GDM1 (cell line): ENCODE measurements at places on chromosomes 16 and 17.

DNA sequence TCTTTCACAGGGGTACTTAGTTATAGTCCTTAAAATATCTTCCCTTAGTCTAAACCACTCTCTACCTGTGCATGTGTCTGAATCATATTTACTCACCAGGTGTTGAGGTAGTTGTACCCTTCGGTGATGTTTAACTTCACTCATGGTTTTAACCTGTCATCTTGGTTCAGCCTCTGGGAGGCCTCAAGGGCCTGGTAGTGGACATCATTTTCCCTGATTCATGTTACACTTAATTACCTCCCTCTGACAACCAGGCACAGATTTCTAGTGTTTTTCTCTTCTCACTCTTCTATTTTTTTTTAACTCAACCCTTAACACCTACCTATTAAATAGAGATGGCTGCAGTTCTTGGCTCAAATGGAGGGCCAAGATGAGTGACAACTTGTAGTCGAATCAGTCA, 505.4 kb downstream of the TMEM114 start:
- DNase-seq, result no peak

DNA sequence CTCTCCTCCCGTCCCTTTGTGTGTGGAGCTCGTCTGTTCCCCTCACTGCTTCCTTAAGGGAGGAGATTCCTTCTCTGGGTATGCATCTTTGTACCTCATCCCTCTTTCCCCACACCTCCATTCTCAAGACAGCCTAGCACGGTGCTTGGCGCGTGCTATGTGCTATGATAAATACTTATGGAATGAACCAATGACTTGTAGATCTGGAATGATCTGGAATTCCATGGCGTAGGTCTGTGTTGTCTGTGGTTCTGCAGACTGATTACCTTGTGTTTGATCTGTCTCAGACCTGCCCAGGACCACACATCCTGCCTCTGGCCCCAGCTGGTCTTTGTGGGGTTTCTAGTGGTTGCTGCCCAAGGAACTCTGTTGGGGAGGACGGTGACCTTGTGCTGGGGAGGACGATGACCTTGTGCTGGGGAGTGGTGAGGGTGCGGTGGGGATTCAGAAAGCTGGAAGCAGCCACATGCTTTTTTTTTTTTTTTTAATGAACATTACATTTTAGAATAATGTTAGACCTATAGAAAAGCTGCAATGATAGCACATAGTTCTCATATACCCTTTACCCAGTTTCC, 33.5 kb upstream of the ETV4 start:
- no peak for DNase-seq

GRCh38 chr17:55649957-55650597, 72.6 kb downstream of the TMEM100 start:
- no peak for DNase-seq

- DNase-seq, result no peak
These were observed 71.7 kb downstream of the SNX11 start for GRCh38 chr17:48179071-48179945.

DNA sequence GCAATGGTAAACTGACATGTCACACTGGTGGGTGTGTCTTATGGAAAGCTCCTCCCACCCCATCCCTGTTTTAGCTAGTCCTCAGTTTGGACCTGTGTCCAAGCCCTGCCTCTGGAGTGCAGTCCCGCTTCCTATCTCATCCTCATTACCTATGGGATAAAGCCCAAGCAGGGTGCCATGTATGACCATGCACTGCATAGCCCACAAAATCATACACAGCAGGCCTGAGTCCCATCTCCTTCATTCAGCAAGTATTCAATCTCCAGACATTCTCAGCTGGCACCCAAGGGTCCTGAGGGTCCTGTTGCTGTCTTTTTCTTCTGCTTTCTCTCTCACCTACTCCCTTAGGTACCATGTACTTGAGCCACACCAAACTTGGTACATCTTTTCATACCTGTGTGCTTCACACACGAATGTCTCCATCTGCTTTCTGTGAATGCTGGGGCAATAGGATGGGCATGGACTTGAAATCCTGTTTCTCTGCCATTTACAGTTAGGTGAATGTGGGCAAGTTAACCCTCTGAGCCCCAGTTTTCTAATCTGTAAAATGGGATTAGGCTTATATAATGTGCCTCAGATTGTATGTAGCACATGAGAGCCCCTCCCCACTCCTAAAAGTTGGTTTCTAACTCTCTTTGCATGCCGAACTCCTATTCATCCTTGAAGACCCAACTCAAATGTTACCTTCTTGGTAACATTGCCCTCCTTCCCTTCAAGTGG, 28.5 kb downstream of the TNS4 start:
- no peak for DNase-seq

DNA sequence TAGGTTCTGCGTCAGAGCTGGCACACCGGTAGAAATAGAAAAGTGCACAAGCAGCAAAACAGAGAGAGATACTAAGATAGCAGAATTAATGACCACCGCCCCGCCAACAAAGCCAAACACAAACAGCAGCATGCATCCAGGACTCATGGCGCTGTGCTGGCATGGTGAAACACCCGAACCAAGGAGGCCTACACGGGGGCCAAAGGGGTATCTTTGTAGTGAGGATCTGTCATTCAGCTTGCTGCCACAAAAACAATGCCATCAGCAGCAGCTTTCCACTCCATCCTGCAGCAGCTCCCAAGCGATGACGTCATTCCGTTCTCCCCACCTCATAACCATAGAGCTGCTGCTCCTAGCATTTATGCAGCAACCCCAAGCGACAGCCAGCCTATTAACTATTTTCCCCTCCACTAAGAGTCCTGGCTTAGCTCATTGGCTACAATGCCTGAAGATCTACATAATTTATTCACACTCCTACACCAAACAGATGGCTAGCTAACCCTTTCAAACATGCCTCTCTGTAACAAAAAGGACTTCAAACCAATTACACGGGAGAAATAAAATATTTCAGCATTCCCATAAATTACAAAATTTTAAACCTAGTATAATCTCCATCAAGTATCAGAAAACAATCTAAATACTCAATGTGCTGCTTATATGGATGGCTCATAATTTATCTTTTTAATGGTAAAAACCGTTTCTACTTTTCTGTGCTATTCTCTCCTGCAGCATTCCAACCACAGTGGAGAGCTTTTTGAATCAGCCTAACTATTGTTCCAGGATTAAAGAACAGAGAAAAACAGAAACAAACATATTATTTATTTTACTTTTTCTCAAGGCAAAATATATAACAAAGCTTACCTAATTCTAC, 73.9 kb downstream of the SPAG9 start:
- DNase-seq, result no peak

DNA sequence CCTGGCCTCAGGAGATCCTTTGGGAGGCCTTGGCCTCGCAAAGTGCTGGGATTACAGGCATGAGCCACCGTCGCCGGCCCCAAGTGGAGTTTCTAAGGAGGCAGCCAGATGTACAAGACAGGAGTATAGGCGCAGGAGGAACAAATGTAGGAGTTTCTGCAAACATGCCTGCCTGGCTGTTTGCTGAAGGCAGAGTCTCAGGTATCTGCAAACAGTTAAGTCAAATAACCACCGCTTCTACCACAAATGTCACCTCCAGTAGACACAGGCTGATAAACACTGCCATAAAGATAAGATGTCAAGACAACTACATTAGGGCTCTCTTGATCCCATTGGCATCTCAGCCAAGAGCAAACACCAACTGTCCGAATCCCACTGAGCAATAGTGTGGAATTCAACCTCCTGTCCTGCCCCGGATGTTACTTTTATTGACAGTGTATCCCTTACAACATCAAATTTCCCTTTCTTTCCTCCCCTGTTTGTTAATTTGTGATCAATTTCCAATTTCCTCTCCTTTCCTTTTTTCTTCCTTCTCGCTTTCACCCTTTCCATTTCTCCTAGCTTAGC, 5.6 kb upstream of the COG1 start:
- DNase-seq, result no peak

DNA sequence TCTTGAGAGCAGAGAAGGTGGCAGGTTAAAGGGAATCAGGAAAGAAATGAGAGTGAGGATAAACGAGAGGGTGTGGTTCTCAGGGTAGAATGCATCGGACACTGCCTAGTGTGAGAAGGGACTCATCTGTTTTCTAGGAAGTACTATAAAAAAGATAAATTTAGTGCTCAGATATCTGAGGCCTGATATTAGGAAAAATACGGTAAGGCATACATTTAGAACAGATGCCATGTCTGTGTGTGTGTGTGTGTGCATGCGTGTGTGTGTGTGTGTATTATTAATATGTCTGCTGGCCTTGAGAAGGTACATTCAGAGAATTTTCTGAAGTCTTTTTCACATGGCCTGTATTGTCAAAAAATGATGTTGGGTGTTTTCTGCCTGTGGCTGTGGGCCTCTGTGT, 414.8 kb downstream of the MAF start:
- no peak for DNase-seq

DNA sequence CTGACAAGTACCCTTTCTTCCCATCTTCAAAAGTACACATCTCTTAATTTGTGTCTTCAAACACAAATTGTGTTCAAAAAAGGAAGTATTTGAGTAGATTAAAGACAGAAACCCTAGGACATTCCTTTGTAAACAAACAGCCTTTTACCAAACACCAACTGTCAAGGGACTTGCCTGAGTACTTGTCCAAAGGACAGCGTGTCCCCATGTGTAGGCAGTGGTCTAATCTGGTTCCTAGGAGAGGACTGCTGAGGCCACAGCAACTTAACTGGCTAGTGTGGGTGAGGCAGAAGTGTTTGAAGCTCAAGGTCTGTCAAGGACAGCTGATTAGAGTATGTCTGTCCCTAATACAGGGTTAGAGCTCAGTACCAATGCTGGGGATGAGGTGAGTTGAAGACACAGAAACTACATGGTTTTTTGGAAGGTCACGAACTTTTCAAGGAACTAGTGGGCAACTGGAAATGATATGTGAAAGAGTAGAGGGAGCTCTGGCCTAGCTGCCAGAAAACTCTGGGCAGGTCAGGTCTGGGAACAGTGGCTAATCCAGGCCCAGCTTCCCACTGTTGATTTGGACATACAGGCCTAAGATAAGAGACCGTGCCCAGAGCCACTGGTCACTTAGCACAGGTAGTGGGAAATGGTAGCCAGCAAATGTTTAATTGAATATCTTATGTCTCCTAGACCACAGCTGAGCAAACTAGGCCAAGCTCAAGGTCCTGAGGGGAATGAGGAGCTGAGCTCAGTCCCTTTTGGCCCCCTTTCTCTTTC, 10.1 kb downstream of the HMOX2 start:
- no peak for DNase-seq
